ENCODE measurements at places on chromosomes 6 and 20. TPM values are rescaled to one million over a fixed set of nuclear protein-coding genes. Genes with fewer than 3 reads are reported as not detected.

Gene DOK5
- 85.6 TPM for total RNA-seq

Gene C20orf202
- total RNA-seq, result 0.09 TPM

Gene CLDN20
- not detected for total RNA-seq

Gene APOBEC2
- 0.16 TPM for total RNA-seq

Gene FABP7
- not detected for total RNA-seq

Gene CLPSL2
- not detected for total RNA-seq

Gene RPS6KA2
- 89.7 TPM for total RNA-seq

Gene NRSN2
- 50.9 TPM for total RNA-seq

Gene COL21A1
- total RNA-seq, result 29.5 TPM

Gene TREM2
- not detected for total RNA-seq

Gene SIRPG
- total RNA-seq, result not detected

Gene ELOVL4
- total RNA-seq, result 6.4 TPM

Gene NHSL1
- 17.8 TPM for total RNA-seq

Gene NTSR1
- total RNA-seq, result 8.0 TPM

Gene CFAP61
- total RNA-seq, result 0.18 TPM

Gene CDH4
- total RNA-seq, result 0.25 TPM

Gene KHDC1L
- not detected for total RNA-seq

Gene ENPP1
- total RNA-seq, result 7.4 TPM

Gene BFSP1
- total RNA-seq, result 3.5 TPM
